ENCODE measurements at places on chromosomes 2 and 18.
A peak's percentile ranks its signal among the peaks of the same experiment; 100 is the strongest.

- no peak for DNase-seq
Observed at GRCh38 chr2:125224830-125225229, 1199.7 kb downstream of the CNTNAP5 start.

DNA sequence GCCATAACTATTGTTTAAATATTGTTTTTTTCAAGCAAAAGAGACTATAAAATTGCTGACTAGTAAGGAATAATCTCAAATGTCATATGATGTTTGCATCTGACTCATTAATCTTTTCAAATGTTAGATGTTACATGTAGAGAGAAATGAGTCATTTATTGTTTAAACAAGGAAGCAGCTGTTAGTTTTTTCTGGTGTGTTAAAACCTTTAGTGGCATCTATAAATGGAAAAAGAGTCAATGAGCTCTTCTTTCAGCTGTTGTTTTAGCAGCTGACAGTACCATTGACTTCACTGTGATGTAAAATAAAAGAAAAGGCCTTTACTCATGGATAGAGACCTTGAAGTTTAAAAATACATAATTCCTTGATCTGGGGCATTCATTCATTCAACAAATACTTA lies 1.8 kb upstream of the KLHL41 start:
- peak; percentile 49 for DNase-seq

GRCh38 chr2:144443837-144444817 lies 75.8 kb downstream of the ZEB2 start:
- DNase-seq = no peak

DNA sequence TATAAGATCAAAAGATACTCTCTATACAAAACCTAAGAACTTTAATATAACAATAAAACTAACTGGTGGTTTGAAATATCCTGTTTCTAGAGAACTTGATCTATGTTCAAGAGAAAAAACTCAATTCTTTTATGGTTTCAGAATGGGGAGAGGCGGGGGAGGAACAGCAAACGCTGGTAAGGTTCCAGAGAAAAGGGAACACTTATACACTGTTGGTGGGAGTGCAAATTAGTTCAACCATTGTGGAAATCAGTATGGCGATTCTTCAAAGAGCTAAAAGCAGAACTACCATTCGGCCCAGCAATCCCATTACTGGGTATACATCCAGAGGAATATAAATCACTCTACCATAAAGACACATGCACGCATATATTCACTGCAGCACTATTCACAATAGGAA lies 17.2 kb downstream of the FAM98A start:
- no peak for DNase-seq

DNA sequence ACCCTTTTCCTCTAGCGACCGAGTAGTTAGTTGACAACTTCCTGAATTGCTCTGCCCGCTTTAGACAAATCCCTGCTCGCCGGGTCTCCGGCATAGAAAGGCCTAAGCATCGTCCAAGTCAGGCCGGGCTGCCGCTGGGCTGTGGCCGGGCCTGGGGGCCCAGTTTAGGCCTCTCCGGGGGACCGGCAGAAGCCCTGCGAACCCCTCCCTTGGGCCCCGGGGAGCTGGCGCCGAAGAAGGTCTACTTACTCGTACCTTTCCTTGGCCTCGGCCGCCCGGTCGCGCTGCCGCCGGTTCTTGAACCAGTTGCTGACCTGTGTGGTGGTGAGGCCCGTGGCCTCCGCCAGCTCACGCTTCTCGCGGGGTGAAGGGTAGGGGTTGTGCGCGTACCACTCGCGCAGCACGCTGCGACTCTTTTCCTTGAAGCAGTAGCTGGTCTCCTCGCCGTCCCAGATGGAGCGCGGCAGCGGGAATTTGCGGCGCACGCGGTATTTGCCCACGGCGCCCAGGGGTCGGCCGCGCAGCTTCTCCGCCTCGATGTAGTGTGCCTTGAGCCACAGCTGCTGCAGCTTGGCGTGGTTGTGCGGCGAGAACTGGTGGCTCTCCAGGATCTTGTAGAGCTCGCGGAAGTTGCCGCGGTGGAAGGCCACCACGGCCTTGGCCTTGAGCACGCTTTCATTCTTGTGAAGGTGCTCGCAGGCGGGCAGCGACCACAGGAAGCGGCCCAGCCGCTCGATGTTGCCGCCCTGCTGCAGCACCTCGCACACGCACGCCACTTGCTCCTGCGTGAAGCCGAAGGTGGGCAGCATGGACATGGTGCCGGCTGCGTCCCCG lies 739 bp downstream of the SIX2 start:
- DNase-seq = no peak

- no peak for DNase-seq
Observed at GRCh38 chr18:34976123-34976522, 65.1 kb upstream of the MAPRE2 start.

DNA sequence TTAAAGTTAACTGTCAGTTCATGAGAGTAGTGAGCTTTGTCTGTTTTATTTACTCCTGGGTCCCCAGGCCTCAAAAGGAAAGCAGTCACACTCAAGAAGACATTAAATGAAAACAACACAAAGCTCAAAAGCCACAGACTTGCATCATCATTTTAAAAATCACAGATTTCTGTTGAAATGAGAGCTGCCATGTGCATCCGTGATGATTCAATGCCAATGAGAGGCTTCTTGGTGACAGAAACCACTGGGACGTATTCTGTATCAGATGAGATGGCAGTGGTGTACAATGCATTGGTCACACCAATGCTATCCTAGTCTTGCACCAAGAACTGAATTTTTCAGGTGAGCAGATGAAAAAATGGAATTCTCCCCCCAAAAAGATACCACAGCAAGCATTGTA lies 204.8 kb downstream of the ANAPC1 start:
- DNase-seq = no peak

DNA sequence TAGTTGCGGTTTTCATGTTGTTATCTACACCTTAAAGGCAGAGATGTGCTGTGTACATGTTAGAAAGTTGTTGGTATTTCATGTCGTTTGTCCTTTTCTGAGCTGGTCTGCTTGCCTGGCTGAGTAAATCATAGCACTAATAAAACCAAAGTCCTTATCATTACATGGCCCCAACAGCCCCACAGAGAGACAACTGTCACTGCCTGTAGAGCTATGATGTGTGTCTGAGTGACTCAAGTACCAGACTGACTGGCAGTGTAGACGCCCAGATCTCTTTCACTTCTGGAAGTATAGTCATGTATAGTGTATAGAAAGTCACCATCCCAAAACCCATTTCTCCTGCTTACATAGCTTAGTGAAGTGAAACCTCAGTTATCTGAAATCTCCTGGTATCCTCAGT lies 4.3 kb downstream of the SOCS6 start:
- DNase-seq = no peak
